ENCODE measurements at places on chromosomes 1 and 21.

- peak; percentile 74 for DNase-seq
Measured at GRCh38 chr1:156926175-156926574, 5.7 kb downstream of the LRRC71 start.

DNA sequence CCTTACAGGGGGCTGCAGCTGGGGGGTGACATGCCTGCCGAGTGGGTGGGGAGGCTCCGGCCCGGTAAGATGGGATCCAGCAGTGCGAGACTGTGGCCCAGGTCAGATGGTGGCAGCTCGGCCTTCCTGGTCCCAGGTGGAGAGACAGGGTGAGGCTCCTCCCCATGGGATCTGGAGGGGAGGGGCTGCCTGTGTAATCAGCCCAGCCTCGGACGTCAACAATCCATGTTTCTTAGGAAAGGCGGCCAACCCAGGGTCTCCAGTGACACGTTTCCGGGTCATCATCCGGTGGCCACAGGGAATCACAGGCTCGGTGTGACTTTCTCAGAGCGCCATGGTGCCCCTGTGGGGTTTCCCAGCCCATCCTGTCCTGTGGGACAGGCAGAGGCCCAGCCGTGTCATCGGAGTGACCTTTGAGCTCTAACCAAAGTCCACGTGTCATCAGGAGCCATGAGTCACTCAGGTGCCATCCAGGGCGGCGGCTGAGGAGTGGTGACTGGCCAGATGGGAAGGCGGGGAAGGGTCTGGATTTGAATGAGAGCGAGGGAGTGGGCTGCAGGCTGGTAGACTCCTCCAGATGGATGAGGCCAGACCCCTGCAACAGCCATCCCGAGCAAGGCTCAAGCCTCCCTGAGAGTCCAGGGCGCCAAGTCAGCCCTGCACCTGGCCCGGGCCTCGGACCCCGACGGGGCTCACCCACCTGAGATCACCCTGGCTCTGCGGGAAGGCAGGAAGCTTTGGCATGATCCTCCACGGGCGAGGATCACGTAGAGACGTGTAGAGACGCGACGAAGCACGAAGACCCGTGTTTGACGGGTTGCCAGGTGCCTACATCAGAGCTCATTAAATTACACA, 6.6 kb upstream of the HES4 start:
- peak; percentile 40 for DNase-seq

- no peak for DNase-seq
Measured at GRCh38 chr1:234667600-234668576, 57.9 kb upstream of the IRF2BP2 start.

DNA sequence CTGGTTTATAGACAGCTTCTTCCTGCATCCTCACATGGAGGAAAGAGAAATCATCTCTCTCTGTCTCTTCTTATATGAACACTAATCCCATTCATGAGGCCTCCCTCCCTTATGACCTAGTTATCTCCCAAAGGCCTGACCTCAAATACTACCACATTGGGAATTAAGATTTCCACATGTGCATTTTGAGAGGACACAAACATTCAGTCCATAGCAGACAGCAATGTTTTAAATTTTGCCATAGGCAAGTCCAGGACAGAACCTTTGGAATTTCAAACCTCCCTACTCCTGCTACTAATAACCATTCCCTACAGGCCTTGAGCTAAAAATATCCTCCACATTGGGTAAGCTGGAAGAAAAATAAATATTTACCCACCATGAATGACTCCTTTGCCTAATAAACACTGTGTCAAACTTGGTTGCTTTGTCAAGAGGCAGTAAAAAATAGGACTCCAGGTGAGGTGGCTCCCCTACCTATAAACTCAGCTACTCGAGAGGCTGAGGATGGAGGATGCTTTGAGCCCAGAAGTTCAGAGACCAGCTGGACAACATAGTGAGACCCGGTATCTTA, 113.7 kb downstream of the ZNF281 start:
- no peak for DNase-seq

GRCh38 chr1:22625262-22625925, 11.0 kb upstream of the C1QA start:
- no peak for DNase-seq

GRCh38 chr1:101128211-101128727, 102.7 kb upstream of the DPH5 start:
- no peak for DNase-seq

DNA sequence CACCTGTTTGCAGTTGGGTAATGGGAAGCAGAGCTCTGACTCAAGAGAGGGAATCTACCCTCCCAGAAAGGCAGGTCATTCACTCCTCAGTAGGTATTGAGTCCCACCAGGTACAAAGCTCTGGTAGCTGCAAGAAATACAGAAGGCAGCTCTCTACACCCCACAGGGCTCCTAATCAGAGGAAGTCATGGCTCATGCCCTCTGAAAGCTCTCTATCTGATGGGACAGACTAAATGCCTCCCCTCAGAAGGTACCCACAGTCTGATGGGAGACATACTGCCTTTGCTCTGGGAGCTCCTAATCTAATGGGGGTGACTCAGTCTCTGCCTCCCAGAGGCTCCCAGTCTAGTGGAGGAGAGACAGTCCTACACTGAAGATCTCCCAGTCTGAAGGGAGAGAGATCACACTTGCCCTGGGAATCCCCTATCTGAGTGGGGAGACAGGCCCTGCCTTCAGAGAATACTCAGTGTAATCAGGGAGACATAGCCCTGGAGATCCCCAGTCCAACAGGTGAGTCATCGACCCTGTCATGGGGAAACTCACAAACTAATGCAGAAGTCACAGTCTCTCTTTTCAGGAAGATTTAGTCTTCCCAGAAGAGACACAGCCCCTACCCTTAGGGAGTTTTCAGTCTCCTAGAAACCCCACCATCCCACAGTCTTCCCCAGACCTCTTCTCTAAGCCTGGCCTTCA, 23.7 kb downstream of the CAMK1G start:
- no peak for DNase-seq

DNA sequence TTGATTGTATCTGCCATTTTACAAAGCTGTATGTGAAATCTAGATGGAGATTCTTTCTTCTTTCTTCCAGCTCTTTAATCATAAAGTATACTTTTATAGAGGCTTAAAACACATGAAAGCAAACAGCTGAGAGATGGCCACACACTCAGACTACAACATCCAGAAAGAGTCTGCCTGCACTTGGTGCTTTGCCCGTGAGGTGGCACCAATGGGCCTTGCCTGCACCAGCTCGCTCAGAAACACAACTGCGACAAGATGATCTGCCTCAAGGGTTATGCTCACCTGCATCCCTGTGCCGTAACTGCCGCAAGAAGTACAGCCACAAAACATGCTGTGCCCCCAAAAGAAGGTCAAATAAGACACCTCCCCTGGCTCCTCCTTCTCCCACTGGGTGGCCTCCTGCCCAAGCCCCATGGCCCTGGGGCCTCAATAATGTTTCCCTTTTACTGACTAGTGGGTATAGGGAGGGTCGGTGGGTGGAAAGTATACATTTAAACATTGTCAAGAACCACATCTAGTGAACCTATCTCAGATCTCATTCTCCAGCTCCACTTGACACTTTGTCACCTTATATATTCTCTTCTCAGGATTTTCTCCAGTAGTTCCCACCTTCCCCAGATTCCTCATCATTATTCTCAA, 66.7 kb upstream of the ANGPTL3 start:
- DNase-seq = no peak

GRCh38 chr1:16979475-16980327, 719 bp downstream of the MFAP2 start:
- DNase-seq = no peak

DNA sequence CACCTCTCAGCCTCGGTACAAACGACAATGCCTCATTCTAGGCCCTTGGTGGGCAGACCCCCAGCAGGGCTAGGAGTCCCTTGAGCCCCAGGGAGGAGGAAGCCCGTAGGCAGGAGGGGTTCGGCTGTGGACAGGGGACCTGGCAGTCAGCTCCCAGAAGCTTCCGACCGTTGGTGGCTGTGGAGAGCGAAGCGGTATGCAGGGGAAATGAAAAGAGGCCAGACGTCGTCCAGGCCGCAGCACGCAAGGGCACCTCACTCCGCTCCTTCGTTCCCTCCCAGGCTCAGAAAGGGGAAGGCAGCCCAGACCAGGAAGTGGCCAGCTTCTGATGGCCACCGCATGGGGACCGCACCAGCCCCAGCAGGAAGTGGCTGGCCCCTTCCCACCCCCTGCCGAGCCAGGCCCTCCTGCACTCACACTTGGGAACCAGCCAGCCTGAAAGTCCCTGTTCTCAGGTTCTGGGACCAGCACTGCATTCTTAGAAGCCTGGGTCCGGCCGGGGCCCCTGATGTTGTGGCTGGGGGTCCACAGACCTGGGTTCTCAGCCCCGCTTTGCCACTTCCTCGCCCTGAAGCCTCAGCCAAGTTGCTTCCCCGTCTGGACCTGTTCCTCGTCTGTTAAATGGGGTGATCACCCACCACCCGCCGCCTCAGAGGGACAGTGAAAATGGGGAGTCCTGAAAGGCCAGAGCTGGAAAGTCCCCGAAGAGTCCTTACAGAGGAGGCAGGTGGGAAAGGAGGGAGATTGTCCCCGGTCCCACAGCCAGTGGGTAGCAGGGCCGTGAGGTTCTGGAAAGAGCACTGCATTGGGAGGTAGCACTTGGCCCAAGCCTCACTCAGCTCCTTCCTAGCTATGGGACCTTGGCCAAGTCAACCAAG, 104.0 kb upstream of the RUNX3 start:
- peak; percentile 83 for DNase-seq

DNA sequence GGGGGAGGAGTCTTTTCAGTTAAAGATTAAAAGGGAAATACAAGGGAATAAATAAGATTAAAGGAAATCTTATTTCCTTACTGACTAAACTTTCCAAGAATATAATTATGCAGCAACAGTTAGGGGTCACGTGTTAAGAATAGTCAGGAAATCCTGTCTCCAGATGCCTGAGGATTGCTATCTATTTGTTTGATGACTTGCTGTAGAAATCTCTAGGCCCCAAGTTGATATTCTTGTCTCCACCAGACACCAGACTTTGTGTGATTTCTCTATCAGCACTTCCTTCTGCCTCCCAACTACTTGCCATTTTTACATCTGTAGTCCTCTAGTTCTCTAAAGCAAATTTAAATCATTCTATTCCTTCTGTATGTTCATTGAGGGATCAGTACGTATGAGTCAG, 77.5 kb downstream of the RPAP2 start:
- no peak for DNase-seq

DNA sequence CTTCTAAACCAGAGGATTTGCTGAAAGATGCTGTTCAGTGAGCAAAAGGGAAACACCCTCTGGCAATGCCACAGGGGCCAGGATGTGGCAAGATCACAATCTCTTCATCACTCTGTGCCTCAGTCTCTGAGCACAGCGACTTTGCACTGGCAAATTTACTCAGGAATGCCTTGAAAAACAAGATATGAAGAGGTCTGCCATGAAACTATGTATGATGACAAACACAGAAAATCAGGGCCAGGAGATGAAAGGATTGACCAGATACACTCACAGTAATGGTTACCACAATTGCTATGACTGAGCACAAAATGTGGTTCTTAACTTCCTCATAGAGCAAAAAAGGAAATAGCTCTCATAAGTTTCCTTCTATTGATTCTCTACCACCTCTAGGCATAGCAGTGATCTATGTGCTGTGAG, 5.8 kb downstream of the TTC13 start:
- peak; percentile 86 for DNase-seq

DNA sequence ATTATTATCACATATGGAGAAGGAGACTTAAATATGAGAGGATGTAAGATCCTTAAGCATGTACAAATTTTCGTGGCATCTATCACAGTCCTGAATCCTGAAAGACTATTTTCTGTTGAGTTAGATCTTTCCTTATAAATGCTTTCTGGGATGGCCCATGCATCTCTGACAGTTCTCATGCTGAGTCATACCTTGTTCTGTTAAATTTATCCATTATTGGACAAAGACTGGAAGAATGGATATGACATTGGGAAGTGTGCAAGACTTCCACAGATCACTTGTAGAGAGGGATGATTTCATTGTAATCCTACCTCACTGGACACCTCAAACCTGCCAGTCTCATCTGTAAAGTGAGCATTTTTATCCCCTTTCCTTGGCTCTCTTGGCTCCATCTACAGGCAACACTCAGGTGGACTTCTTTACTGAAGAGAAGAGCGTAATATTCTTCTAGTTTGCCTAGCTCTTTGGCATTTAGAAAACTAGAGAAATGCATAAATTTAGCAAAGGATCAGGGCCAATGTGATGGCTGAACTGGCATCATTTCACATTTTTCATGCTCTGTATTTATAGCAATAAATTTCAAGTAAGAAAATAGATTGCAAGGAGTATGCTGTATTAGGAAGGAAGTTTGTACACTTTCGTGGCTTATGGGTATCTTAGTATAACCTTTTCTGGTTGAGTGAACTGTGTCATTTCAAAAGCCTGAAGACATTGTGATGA, 128.2 kb downstream of the NFIA start:
- DNase-seq = no peak

- no peak for DNase-seq
Measured at GRCh38 chr21:44567481-44568171, 5.9 kb upstream of the KRTAP10-4 start.

- no peak for DNase-seq
Measured at GRCh38 chr1:8284127-8284526, 33.8 kb upstream of the SLC45A1 start.

DNA sequence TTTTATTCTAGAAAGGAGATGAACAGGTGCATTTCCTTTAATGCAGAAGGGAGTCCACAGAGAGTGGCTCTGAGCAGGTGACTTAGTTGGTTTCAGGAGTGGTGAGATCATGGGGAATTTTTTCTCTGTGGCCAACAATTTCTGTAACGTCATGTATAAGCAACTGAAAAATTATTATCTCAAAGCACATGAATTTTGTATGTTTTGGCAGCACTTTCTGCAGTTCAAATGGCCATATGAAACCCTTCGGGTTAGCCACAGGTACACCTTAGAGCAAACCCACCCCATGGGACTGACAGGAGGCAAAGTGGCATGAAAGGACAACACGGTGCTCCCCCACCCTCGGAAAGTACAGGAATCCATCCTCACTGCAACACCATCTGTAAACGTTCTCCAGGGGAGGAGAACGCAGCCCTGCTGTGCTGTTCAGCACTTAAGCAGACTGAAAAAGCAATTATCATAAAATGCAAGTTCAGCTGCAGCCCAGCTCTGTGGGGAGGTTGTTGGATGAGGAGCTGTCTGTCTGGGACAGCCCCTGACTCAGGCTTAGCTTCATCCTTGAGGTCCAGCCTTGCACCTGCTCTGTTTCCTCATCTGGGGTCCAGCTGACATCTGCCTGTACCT, 55.8 kb upstream of the CLDN14 start:
- DNase-seq = no peak

DNA sequence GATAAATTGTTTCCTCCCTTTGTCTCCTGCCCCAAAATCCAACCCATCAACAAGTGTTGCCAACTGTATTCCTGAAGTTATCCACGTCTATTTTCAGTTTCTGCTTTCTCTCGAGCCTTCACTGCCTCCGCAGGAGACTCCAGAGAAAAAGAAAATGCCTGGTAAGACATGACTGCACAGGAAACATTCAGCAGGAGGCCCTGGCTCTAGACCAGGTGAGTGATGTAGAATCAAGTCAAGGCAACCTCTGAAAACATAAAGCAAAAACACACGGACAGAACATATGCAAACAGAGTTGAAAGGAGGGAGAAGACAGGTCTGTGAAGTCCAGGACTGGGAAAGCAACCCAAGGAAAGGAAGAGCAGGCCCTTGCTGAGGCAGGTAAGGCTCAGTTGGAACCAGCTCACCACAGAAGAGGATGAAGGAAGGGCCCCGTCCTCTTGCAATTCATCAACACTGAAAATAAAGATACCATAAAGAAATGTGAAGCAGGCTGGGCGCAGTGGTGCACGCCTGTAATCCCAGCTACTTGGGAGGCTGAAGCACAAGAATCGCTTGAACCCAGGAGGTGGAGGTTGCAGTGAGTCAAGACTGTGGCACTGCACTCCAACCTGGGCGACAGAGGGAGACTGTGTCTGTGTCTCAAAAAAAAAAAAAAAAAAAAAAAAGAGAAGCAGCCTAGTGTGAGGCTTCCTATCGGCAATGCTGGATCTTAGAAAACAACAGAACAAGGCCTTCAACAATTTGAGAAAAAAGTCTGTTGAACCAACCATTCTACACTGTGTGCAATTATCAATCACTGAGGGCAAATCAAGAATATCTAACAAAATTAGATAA, 8.8 kb downstream of the NOL9 start:
- no peak for DNase-seq
